ENCODE measurements at places on chromosomes 5 and 9.

DNA sequence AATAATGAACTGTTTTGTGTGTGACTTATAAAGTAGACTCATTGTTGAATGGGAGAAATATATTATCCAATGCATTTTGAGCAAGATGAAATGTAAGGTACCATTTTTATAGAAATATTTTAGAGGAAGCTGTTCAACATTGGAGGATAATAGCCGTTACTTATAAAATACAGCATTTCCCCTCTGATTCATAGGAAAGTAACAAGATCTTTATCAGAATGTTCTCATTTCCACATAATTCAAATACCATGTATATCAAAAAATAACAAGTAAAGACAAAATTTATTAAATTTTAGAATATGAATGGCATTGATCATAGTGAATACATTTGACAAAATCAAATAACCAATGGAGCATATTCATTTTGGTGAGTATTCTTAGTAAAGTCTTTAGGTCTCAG, 346.7 kb upstream of the PTGER4 start:
- no peak for DNase-seq

- no peak for DNase-seq
These were observed 274.2 kb downstream of the TMEM167A start for GRCh38 chr5:82802954-82803353.

- peak; percentile 13 for DNase-seq
These were observed 125.4 kb downstream of the PTTG1 start for GRCh38 chr5:160547061-160547460.

DNA sequence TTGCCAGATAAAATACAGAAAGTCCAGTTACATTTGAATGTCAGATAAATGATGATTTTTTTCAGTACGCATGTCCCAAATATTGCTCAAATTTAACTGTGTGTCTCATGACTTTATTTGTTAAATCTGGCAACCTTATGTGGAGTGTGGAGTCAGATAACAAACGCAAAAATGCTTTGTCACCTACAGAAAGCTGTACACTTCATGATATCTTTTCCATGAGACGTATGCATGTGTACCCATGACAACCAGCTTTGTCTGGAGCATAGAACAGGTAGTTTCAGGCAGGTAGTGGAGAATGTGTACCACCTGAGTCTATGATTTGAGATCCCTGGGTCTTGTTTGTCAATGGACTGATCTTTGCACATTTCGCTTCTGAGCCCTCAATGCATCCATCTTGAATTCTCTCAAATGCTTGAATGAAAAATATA, 105.5 kb upstream of the CPEB4 start:
- DNase-seq, result no peak

GRCh38 chr9:35932735-35933134, 23.4 kb downstream of the SPAAR start:
- no peak for DNase-seq

DNA sequence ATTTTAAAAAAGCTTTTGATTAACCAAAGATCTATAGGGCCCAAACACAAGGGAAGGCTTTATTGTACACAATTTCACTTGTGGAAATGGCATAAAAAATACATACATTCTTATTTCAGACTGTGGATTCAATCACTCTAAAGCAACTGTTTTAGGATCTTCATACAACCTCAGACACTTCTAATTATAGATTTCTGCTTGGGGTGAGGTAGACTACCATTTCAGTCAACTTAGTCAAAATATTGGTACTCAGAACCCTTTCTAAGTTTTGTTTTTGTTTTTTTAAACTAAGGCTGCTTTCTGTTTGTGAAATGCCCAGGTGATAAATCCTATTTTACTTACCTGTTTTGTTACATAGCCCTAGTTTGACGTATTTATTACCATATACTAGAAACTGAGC, 284.5 kb upstream of the RASA1 start:
- no peak for DNase-seq
